Activated CD8-positive, alpha-beta T cell treated with anti-CD3 and anti-CD28 coated beads for 36 hours (primary cell): ENCODE measurements at places on chromosomes 7 and 10. TPM values are rescaled to one million over a fixed set of nuclear protein-coding genes. Genes with fewer than 3 reads are reported as not detected.
A peak's percentile ranks its signal among the peaks of the same experiment; 100 is the strongest.

The LRCH4 gene
- total RNA-seq: 77.7 TPM

The IGF2BP3 gene
- total RNA-seq: 1.1 TPM

The OPN4 gene
- total RNA-seq: not detected

DNA sequence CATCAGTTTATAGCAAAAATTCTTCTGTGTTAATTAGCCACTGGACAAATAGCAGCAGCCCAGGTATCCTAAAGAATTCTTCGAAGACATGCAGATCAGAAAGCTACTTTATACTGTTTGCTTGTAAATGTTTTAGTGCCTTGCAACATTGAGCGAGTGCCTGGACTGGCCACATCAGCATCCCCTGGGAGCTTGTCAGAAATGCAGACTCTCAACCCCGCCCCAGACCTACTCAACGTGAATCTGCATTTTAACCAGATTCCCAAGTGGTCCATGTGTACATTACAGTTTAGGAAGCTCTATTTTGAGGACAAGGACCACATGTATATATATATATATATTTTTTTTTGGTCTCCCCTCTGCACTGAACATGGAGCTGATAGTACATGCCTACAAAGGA lies 18.5 kb upstream of the PLEKHS1 start:
- DNase-seq: no peak
- no peaks in the 10 kb centered on the region for H3K4me1 ChIP-seq
- no peak overlapping the region for H3K27ac ChIP-seq
- H3K4me3 ChIP-seq: no peak overlapping the region
- peaks cover 27% of the 10 kb centered on the region for H3K36me3 ChIP-seq

DNA sequence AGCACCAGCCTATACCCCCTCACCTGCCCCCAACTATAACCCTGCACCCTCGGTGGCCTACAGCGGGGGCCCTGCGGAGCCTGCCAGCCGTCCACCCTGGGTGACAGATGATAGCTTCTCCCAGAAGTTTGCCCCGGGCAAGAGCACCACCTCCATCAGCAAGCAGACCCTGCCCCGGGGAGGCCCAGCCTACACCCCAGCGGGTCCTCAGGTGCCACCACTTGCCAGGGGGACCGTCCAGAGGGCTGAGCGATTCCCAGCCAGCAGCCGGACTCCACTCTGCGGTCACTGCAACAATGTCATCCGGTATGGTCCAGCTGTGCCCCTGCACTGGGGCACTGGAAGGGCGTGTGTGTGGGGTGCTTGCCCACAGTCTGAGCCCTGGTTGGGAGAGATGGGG lies 40.0 kb upstream of the BMPR1A start:
- H3K4me3 ChIP-seq: no peak overlapping the region
- no peak for DNase-seq
- H3K36me3 ChIP-seq: no peaks in the 10 kb centered on the region
- H3K27me3 ChIP-seq: no peaks in the 10 kb centered on the region
- H3K27ac ChIP-seq: no peak overlapping the region

DNA sequence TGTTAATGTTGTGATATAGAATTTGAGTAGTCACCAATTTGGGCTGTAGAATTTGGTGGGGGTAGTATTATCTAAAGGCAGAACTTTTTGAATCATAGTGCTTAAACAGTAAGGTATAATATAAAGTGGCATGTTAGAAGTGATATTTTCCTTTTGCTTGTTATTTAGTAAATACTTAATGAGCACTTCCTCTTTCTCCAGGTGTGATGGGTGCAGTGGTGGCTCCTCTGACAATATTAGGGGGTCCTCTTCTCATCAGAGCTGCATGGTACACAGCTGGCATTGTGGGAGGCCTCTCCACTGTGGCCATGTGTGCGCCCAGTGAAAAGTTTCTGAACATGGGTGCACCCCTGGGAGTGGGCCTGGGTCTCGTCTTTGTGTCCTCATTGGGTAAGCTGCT lies 10.5 kb downstream of the GHITM start:
- H3K27ac ChIP-seq: peak overlapping the region; percentile 6
- peaks cover 47% of the 10 kb centered on the region for H3K36me3 ChIP-seq
- no peak overlapping the region for H3K4me3 ChIP-seq
- H3K4me1 ChIP-seq: peaks cover 26% of the 10 kb centered on the region

DNA sequence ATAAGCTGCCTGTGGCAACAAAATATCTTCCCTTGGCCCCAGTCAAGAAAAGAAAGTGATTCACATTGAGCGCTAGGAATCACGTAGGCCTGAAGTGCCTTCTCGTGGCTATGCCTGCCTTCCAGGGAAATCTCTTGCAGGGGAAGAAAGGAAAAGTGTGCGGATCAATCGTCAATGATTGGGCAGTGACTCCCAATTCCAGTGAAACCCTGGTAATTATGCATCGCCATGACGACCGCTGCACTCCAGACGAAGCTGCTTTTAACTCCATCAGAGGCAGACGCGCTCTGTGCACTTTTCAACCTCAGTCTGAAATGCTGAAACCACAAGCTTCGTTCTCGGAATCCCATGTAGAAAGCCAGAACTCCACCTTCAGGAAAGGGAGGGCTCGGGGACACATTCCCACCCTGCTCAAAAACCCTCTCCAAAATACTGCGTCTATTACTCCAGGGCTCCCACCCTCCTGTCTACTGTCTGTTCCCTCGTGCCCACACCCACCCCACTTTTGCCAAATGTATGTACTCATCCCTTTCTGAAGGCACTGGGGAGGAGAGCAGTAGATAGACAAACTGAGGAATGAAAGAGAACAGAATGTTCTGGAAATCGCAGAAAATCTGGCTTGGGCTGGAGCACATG lies 24.2 kb upstream of the PRKAG2 start:
- DNase-seq: no peak
- H3K36me3 ChIP-seq: no peaks in the 10 kb centered on the region
- H3K27ac ChIP-seq: no peak overlapping the region
- H3K4me1 ChIP-seq: no peaks in the 10 kb centered on the region
- no peak overlapping the region for H3K4me3 ChIP-seq
- peaks cover 11% of the 10 kb centered on the region for H3K27me3 ChIP-seq

DNA sequence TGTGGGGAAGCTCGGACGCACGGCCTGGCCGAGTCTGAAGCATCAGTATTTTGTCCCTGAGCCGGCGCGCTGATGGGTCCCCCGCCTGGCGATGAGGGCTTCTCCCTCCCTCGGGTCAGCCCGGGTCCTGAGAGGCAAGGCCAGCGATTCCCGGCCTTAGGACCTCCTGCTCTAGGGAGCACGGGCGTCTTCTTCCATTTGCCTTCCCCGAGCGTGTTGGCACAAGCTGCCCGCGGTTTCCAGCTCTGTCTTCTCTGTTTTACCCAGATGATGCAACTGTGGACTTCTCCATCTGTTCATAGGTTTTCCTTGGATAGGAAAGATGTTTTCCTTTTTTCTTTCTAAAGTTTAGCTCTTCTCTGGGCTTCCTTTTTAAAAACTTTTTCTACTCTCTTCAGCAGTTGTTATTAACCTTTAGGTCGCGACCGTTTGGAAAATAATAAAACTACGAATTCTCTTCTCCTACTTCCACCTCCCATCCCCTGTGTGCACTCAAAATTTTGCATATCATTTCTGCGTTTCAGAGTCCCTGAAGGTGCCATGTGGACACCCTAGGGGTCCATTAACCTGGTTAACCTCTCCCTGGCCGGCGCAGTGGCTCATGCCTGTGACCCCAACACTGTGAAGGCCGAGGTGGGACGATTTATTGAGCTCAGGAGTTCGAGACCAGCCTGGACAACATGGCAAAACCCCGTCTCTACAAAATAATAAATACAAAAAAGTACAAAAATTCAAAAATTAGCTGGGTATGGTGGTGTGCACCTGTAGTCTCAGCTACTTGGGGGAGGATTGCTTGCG lies 1.4 kb upstream of the SLC25A28 start:
- peak overlapping the region; percentile 79 for H3K4me3 ChIP-seq
- peak overlapping the region; percentile 92 for H3K27ac ChIP-seq
- DNase-seq: no peak
- peaks cover 30% of the 10 kb centered on the region for H3K4me1 ChIP-seq
- H3K27me3 ChIP-seq: no peaks in the 10 kb centered on the region
